Hindlimb muscle (tissue), 1 donor: ENCODE measurements at places on chromosomes 16 and 17.

- no peak for DNase-seq
Observed at GRCh38 chr17:28875848-28876550, 21.2 kb downstream of the ERAL1 start.

DNA sequence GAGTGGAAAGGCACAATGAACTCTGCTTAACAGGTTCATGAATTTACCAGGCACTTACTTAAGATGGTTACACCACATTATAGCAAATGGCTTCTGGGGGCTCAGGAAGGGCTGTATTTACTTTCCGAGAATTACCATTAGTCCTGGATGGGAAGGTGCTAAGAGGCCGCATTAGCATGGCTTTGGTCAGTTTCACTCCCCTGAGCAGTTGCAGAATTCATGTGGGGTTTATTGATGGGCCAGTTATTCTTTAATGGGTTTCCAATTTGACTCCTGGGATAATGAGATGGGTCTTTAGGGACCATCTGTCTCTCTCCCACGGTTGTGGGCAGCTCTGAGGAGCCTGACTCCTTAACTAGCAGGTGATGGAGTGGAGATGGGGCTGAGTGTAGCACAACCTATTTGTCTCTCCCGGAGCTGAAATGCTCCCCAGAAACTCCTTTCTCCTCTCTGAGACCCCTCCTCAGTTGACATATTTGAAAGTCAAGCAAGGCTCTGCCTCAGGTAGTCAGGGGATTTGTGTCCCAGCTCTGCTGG lies 652.5 kb downstream of the HS3ST4 start:
- no peak for DNase-seq

DNA sequence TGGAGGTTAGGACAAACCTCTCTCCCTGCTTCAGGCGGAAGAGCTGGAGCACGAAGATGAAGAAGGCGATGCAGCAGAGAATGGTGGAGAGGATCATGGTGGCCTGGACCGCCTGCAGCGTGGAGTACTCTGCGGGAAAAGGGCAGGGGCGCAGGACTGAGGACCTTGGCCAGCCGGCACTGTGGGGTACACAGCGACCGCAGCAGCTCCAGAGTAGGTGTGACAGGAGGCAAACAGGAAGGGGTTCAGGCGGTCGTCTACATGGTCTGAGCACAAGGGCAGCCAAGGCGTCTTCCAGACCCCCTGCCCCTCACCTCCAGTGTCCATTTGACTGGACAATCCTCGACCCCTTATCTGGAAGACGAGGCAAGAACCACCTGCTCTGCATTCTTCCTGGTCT lies 42.5 kb downstream of the EMP2 start:
- no peak for DNase-seq

DNA sequence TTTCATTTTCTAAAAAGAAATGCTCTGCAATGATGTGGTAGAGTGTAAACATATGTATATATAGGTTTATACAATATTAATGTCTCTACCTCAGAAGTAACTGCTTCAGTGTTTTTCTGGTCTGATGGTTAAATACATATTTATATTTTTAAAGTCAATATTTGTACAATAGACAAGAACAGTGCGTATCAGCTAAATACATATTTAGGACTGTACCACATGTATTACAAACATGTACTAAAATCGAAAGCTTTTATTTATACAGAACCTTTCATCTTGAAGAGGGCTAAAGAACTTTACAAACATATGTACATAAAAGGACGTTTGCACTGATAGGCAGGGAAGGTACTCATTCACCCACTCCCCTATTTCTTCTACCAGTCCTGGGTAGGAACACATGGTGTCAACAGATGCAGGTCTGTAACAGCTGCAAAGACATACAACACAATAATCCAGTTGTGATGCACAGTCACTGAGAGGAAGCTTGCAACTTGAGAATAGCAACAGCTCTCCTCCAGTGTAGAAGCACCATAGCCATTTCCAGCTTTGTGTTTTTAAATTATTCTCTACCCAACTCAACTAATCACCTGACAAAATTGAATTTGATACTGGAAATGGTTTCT lies 206.9 kb upstream of the C17orf78 start:
- DNase-seq: no peak

DNA sequence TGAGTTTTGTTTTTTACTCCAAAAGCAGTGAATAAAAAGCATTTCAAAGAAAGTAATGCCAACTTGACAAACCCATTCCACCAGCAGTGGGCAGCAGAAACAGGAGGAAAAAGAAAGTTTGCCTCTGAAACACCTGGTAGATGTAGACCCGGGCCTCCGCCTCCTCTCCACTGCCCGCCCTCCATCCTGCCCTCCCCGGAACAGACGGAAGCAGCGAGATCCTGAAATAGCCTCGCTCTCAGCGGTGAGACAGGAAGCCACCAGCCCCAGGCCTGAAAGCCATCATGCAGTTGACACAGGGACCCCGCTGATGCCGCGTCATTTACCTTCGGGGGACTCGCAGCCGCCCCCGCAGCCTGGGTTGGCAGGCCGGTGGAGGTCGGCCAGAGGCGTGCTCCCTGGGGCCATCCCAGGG lies 67.8 kb downstream of the C16orf78 start:
- DNase-seq: peak; percentile 25

DNA sequence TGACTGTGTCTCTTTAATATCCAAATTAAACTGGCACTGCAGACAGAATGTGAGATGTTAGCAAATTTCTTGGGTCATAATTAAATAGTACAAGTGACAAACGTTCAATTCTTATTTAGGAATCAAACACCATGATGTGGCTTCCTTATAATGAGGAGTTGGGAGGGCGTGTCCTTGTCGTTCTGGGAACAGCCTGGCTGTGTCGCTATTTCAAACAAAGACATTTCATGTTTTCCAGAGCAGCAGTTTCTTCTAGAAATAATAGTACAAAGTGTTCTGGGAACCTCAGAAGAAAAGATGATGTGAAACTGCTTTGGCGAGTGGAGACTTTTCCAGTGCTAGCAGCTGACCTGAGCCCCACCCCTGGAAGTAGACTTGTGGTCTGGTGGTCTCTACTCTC lies 301.7 kb upstream of the N4BP1 start:
- DNase-seq: no peak

DNA sequence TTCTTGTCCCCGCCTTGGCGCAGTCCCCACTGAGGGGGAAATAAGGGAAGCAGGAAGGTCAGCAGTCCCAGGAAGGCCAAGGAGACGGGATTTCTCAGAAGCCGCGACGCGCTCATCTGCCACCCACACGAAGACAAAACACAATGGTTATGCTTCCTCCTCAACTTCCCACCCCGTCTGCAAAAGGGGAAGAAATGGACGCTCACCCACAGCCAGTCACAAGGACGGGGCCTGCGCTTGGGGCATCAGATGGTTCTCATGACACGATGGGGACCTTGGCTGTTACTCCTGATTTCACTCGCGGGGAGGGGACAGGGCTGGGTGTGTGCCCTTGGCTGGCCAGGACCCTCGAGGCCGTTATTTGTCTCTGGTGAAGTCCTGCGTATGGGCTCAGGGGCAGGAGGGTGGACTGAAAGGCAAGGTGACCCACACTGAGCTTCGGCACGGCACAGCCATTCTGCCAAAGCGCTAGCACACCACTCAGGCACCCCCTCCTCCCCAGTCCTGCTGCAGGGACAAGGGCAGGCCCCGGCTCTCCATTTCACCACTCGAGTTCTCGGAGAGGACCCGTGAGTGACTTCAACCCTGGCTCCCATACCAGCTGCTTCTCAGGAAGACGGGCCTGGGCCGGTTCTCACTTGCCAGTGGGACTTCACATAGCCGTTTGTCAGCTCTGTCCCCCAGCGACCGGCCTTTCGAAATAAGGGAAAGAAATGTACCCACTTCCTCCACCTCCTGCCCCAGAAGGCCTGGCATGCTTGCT lies 84.5 kb downstream of the ABR start:
- no peak for DNase-seq

DNA sequence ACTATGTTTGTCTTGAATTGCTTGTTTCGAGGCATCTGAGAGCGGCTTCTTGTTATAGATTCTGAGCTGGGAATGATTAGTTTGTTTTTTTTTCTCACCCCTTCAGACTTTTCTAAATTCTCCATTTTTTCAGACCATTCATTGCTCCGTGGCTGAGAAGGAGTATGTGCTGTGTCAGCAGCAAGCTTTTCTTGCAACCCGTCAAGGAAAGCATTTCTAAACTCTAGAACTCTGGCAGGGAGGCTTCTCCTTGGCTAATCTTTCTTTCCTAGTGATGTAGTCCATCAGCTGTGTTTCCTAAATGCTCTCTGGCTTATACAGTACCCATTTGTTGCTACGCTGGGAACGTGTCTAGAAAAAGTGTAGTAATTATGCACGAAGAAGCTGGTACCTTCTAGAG lies 133.5 kb downstream of the FTO start:
- DNase-seq: no peak

GRCh38 chr16:21684199-21684598 lies 20.4 kb downstream of the OTOA start:
- DNase-seq: no peak

- DNase-seq: no peak
Observed at GRCh38 chr17:80848449-80849102, 143.1 kb upstream of the CHMP6 start.

GRCh38 chr17:37789771-37790541 lies 45.1 kb upstream of the HNF1B start:
- DNase-seq: no peak

- DNase-seq: no peak
Observed at GRCh38 chr16:88566158-88566557, 4.0 kb upstream of the ZC3H18 start.

DNA sequence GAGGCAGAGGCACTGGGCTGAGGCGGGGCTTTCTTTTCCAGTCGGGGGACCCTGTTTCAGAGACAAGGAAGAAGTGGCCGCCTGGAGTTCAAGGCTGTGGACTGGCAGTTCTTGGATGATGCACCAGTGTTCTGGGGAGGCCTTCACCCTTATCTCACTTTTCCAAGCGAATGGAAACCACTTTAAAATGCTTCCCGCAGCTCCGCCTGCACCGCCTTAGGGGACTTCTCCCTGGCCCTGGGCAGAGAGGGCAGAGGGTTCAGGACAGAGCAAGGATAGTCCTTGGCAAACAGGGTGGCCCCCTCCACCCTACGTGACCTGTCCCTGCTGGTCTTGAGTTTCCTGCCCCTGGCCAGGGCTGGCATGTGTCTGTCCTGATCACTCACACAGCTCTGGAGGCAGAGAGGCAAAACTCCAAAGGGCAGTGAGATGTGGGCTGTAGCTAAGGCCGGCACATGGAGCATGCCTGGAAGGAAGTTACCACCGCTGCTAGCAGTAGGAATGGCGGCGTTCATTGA lies 20.6 kb downstream of the RTN4RL1 start:
- DNase-seq: no peak

GRCh38 chr16:14539156-14539555 lies 90.9 kb downstream of the PARN start:
- no peak for DNase-seq

DNA sequence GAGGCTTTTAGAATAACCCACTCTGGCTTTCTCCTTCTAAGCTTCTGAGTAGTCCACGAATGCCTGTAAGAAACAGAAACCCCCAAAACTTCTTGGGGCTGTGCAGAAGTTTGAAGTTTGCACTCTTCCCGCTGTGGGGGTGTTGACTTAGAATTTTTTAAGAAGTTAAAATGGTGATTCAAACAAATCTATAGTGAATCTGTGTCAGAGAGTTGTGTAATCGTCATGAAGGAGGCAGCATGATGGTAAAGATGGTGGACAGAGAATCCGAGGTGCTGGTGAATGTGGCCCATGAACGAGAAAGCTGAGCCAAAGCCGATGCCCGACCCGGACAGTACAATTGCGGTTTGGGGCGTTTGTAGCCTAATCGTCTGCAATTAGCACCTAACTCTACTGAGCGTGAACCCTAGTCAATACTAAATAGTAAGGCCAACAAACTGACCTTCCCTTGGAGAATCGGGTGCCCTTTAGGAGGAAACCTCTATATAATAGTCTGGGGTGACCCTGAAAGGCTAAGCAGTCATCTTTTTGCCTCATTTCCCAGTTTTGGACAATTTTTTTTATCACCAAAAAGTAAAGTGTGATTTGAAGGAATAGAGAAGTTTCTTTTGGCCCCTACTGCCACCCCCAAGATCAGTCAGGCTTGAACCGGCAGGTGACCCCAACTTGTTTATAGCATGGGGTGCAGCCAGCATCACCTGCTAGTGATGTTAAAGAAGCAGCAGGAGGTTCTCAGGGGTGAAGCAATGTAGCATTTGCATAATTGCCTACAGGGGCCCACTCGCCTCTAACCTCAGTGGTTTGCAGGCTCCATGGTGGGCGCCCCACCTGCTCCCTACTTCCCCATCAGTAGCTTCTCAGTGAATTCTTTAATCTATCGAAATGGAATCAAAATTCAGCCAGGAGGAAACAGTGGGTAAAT lies 11.2 kb downstream of the IRF8 start:
- no peak for DNase-seq
